CD4-positive, alpha-beta memory T cell (primary cell): ENCODE measurements at places on chromosomes 5 and 9. TPM values are rescaled to one million over a fixed set of nuclear protein-coding genes. Genes with fewer than 3 reads are reported as not detected.

DNA sequence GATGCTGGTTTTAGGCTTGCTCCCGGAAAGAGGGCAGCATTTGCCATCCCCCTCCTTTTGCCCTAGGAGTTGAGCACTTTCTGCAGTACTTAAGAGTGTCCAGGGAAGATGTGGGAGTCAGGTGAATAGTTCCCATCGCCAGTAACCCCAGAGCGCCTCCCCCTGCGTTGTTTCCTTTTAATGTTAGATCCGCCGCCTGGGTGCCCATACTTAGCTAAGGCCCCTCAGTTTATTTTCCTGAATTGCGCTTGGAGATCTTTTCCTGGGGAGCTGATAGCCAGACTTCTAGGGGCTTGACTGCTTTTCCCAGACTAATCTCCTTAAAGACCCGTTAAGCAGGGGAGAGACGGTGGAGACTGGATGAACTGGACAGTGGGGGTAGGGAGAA is 377 bp upstream of the PCDHAC2 start:
- no peaks in the 10 kb centered on the region for H3K4me1 ChIP-seq
- H3K27me3 ChIP-seq: no peaks in the 10 kb centered on the region

- H3K4me3 ChIP-seq: no peak overlapping the region
- no peak for DNase-seq
- no peaks in the 10 kb centered on the region for H3K27me3 ChIP-seq
- H3K27ac ChIP-seq: no peak overlapping the region
- H3K4me1 ChIP-seq: no peaks in the 10 kb centered on the region
Measured at GRCh38 chr5:139091439-139092156, 106.6 kb downstream of the SIL1 start.

- H3K27ac ChIP-seq: no peak overlapping the region
- no peak overlapping the region for H3K4me3 ChIP-seq
- H3K36me3 ChIP-seq: no peaks in the 10 kb centered on the region
- no peak for DNase-seq
- no peaks in the 10 kb centered on the region for H3K4me1 ChIP-seq
Measured at GRCh38 chr5:124704594-124705284, 41.7 kb downstream of the ZNF608 start.

DNA sequence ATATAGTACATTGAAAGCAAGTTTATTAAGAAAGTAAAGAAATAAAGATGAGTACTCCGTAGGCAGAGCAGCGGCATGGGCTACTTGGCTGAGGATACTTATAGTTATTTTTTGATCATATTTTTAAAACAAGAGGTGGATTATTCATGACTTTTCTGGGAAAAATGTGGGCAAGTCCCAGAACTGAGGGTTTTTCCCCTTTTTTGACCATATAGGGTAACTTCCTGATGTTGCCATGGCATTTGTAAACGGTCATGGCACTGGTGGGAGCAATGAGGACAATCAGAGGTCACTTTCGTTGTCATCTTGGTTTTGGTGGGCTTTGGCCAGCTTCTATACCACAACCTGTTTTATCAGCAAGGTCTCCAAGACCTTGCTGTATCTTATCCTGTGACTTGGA is 5.2 kb upstream of the BASP1 start:
- no peak overlapping the region for H3K27ac ChIP-seq
- H3K4me3 ChIP-seq: no peak overlapping the region
- DNase-seq: no peak

DNA sequence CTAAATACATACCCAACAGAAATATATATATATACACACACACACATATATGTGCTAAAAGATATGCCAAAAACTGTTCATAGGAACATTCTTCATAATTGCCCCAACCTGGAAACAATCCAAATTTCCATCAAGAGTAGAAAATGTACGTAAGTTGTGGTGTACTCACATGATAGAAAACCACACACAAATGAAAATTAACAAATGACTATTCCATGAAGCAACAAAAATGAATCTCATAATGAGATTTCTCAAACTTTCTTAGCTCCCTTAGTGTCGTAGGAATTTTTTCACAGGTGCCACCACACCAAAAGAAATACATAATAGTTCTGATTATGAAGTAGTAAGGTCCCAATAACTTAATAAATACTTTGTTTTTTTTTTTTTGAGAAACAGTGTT is 7.8 kb downstream of the ATP10B start:
- no peaks in the 10 kb centered on the region for H3K4me1 ChIP-seq
- H3K27ac ChIP-seq: no peak overlapping the region
- no peaks in the 10 kb centered on the region for H3K36me3 ChIP-seq

DNA sequence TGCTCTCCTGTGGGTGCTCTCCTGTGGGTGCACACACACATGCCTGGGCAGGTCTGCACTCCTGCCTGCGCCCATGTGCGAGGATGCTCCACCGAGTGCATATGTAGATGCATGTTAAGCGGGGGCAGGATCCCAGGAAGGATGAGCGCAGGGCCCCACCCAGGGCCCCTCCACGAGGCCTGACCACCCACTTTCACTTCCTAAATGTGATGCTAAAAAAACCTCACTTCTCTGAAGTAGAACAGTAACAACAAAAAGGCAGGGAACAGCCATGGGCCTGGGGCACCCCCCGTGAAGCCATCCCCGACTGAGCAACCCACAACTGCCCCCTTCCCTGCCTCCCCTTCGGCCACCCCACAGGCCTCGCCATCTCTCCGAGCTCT is 48.2 kb upstream of the SARDH start:
- H3K4me1 ChIP-seq: no peaks in the 10 kb centered on the region
- no peaks in the 10 kb centered on the region for H3K27me3 ChIP-seq
- no peak overlapping the region for H3K4me3 ChIP-seq
- DNase-seq: no peak
- no peak overlapping the region for H3K27ac ChIP-seq

DNA sequence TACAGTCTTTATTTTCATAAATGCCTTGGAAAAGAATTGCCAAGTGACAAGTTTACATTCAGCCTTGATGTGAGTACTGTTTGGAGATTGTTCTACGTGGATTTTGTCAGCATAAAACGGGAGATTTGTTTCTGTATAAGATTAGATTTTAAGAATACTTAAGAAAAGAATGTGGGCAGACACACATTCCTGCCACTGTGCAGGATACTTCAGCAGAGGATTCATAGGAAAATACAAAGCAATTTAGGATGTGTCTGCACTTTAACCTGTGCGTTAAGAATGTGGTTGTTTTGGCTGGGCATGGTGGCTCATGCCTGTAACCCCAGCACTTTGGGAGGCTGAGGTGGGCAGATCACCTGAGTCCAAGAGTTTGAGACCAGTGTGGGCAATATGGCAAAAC is 37.2 kb downstream of the GPR107 start:
- H3K4me1 ChIP-seq: no peaks in the 10 kb centered on the region
- H3K4me3 ChIP-seq: no peak overlapping the region
- DNase-seq: no peak
- no peaks in the 10 kb centered on the region for H3K27me3 ChIP-seq
- H3K27ac ChIP-seq: no peak overlapping the region
- H3K36me3 ChIP-seq: peaks cover 18% of the 10 kb centered on the region

- H3K4me1 ChIP-seq: no peaks in the 10 kb centered on the region
- H3K36me3 ChIP-seq: no peaks in the 10 kb centered on the region
- H3K4me3 ChIP-seq: no peak overlapping the region
- no peak overlapping the region for H3K27ac ChIP-seq
- no peaks in the 10 kb centered on the region for H3K27me3 ChIP-seq
- DNase-seq: no peak
Measured at GRCh38 chr5:2900360-2900759, 148.9 kb upstream of the IRX2 start.

- no peak overlapping the region for H3K4me3 ChIP-seq
- no peaks in the 10 kb centered on the region for H3K4me1 ChIP-seq
- DNase-seq: no peak
- H3K27me3 ChIP-seq: no peaks in the 10 kb centered on the region
Measured at GRCh38 chr9:95017661-95018060, 291.2 kb downstream of the AOPEP start.

GRCh38 chr5:76789991-76790581 is 28.7 kb upstream of the F2RL1 start:
- no peaks in the 10 kb centered on the region for H3K27me3 ChIP-seq
- H3K4me1 ChIP-seq: peaks cover 17% of the 10 kb centered on the region
- H3K27ac ChIP-seq: no peak overlapping the region
- H3K4me3 ChIP-seq: no peak overlapping the region
- no peaks in the 10 kb centered on the region for H3K36me3 ChIP-seq

- H3K27me3 ChIP-seq: no peaks in the 10 kb centered on the region
- no peaks in the 10 kb centered on the region for H3K4me1 ChIP-seq
Measured at GRCh38 chr9:120423812-120424211, 156.2 kb downstream of the CDK5RAP2 start.

DNA sequence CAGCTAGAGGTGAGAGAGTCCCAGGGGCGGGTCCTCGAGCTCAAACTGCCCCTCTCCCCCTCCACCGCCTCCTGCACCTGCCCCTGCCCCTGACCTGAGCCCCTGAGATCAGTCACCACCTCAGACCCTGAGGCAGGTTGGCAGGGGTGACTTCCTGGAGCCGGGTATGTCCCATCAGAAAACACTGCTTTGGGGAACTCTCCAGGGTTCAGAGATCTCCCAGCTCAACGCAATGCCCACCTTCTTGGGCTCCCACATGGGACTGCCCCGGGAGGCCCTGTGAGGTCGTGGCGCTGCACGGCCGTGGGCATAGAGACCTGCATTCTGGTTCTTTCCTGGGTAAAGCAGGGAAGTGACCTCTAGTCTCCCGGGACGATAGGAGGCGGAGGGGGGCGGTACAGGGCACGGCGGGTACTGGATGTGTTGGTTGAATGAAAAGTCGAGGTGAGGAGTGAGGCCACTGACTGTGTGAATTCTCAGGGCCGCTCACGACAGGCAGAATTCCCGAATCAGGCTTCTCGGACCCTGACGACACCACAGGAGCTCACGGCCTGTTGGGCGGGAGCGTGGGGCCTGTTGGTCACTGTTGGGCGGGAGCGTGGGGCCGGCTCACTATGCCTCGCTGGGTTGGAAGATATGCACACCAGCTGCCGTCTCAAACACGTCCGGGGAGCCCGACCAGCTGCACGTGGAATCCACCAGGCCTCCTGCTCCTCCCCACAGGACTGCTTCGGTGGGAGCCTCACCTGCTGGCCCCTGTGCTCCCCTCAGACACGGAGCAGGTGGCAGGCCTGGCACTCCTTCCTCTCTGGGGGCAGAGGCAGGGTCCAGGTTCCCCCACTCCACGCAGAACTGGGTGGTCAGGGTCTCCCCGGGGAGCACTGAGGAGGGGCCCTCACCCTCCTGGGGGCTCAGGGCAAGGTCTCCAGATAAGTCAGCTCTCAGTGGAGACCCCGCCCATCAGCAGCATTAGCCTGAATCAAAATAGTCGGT is 178.0 kb upstream of the PPP1R26 start:
- no peak overlapping the region for H3K27ac ChIP-seq
- no peak for DNase-seq
- no peaks in the 10 kb centered on the region for H3K27me3 ChIP-seq
- H3K36me3 ChIP-seq: no peaks in the 10 kb centered on the region
- no peak overlapping the region for H3K4me3 ChIP-seq

GRCh38 chr5:151100681-151101080 is 19.8 kb upstream of the TNIP1 start:
- no peak overlapping the region for H3K27ac ChIP-seq
- no peak for DNase-seq

DNA sequence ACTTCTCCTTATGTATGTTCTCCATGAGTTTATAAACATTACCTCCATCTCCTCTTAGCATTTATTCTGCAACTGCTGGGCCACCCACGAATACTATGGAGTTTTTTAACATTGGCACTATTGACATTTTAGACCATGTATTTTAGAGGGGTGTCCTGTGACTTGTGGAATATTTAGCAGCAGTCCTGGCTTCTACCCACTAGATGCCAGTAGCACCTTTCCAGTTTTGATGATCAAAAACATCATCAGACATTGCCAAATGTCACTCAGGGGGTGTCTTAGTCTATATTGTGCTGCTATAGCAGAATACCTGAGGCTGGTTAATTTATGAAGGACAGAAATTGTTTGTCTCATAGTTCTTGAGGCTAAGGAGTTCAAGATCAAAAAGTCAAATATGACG is 187.5 kb upstream of the RORB start:
- H3K27me3 ChIP-seq: no peaks in the 10 kb centered on the region
- DNase-seq: no peak
- no peak overlapping the region for H3K4me3 ChIP-seq
- H3K27ac ChIP-seq: no peak overlapping the region
- no peaks in the 10 kb centered on the region for H3K36me3 ChIP-seq

GRCh38 chr5:158267228-158267627 is 408.3 kb upstream of the CLINT1 start:
- no peak for DNase-seq
- H3K4me3 ChIP-seq: no peak overlapping the region
- no peaks in the 10 kb centered on the region for H3K36me3 ChIP-seq
- no peaks in the 10 kb centered on the region for H3K4me1 ChIP-seq

- H3K4me1 ChIP-seq: no peaks in the 10 kb centered on the region
- H3K36me3 ChIP-seq: no peaks in the 10 kb centered on the region
- H3K27me3 ChIP-seq: no peaks in the 10 kb centered on the region
- no peak overlapping the region for H3K27ac ChIP-seq
Measured at GRCh38 chr5:128876569-128877382, 88.5 kb upstream of the SLC27A6 start.

- no peaks in the 10 kb centered on the region for H3K4me1 ChIP-seq
- H3K36me3 ChIP-seq: no peaks in the 10 kb centered on the region
- no peak overlapping the region for H3K4me3 ChIP-seq
- no peaks in the 10 kb centered on the region for H3K27me3 ChIP-seq
Measured at GRCh38 chr9:90616806-90617205, 25.8 kb downstream of the DIRAS2 start.

DNA sequence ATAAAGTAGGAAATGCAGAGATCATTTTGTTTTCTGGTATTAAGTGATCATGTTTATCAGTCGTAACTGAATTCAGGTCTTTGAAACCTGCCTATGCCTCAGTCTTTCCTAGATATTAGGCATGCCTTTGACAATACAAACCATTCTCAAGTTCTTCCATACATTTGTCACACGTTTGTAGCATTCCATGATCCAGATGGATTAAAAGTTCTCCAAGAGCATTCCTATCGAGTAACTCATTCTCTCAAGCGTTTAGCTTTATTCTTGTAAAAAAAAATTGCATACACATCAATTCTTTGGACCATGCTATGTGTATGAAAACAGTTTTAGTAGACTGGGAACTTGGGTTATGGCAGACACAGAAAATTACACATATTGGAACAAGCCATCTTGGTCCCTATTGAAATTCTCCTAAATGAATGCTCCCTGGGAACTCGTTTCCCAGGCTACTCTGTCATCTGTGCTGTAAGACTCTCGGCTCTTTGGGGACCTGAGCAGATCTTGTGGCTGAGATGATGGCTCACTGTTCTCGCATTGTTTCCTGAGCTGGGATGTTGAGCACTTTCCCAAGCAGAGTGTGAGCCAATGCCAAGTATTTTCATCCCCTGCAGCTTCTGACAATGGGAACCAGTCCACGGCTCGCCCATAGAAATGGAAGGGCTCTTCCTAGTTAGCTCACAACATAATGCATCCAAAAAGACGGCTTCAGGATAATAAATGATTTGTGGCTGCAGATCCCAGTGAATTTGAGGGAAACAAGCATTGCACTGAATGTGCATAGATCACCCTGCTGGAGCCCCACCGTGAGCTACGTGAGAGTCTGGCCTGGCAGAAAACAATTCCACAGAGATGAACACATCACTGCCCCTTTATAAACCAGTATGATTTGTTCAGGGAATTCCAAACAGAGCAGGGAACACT is 230.2 kb downstream of the IRX1 start:
- DNase-seq: no peak
- no peak overlapping the region for H3K4me3 ChIP-seq
- no peaks in the 10 kb centered on the region for H3K27me3 ChIP-seq
- H3K4me1 ChIP-seq: no peaks in the 10 kb centered on the region
- no peak overlapping the region for H3K27ac ChIP-seq

Gene DMGDH
- total RNA-seq: not detected

Gene C5orf63
- total RNA-seq: 17.9 TPM

Gene C5orf52
- total RNA-seq: not detected

Gene GABRA1
- total RNA-seq: not detected

Gene GEMIN5
- 17.0 TPM for total RNA-seq

Gene PRDM9
- total RNA-seq: not detected

Gene ZER1
- total RNA-seq: 37.9 TPM
